ENCODE measurements at places on chromosomes 2 and 18. TPM values are rescaled to one million over a fixed set of nuclear protein-coding genes. Genes with fewer than 3 reads are reported as not detected.

ACKR3 gene
- total RNA-seq: 3.6 TPM

- DNase-seq: no peak
Observed at GRCh38 chr2:186576614-186577013, 13.2 kb upstream of the ITGAV start.

UGT1A4 gene
- 0.12 TPM for total RNA-seq

CDCA7 gene
- total RNA-seq: 6.3 TPM

PLGLB2 gene
- total RNA-seq: 0.99 TPM

GRCh38 chr2:126858436-126858835 is 40.3 kb upstream of the TEX51 start:
- DNase-seq: no peak

ECEL1 gene
- total RNA-seq: not detected

SERPINB11 gene
- not detected for total RNA-seq

DNA sequence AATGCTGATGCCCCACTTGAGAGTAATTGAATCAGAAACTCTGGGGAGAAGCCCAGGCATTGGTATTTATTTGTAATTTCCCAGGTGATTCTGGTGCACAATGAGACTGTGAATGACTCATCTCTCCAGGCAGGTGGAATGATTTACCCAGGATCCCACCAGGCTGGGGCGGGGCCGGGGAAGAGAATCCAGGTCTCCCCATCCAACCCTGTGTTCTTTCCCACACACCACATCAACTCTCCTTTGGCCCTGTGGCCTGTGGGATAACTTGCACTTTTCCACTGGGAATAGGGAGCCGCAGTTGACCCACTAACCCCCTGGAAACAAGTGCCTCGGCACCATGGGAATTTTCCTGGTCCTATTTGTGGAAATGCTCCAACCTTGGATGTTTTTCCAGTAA is 409.8 kb downstream of the ZNF521 start:
- no peak for DNase-seq

DNA sequence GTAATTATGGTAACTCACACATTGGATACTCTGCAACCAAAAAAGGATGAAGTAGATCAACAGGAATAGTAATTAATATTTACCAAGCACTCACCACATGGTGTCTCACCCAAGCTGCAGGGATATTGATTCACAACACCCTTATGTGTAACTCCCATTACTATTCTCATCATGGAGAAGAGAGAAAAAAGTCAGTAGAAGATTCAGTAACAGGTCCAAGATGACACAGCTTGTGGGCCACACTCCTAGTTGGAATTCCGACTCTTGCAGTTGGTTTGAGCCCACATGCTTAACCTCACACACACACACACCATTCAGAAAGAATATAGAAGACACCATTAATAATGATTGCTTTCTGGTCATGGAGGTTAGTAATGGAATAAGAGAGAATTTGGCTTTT is 1.7 kb upstream of the MLPH start:
- DNase-seq: no peak

GRCh38 chr2:163364736-163365135 is 371.1 kb downstream of the FIGN start:
- DNase-seq: no peak

FSHR gene
- total RNA-seq: not detected

DNA sequence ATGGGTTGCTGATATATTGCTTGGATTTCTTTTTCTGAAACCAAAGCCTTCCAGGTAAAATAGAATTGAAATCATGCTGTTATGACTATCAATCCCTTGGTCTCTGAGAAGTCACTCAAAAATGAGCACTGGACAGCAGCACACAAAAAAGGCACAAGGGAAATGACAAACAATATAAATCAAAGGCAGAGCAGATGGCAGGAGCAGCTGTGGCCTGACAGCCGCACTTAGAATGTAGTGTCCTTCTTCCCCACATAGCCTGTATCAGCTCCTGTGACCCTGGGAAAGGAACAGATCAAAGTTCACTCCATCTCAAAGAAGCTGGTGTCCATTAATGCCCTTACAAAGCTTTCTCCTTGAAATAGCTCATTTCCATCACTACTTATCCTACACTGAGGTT is 326.7 kb downstream of the SUCLG1 start:
- no peak for DNase-seq

GRCh38 chr2:202885190-202885589 is 13.6 kb upstream of the ICA1L start:
- DNase-seq: no peak

GRCh38 chr18:42080340-42080739 is 125.3 kb downstream of the PIK3C3 start:
- no peak for DNase-seq

DNA sequence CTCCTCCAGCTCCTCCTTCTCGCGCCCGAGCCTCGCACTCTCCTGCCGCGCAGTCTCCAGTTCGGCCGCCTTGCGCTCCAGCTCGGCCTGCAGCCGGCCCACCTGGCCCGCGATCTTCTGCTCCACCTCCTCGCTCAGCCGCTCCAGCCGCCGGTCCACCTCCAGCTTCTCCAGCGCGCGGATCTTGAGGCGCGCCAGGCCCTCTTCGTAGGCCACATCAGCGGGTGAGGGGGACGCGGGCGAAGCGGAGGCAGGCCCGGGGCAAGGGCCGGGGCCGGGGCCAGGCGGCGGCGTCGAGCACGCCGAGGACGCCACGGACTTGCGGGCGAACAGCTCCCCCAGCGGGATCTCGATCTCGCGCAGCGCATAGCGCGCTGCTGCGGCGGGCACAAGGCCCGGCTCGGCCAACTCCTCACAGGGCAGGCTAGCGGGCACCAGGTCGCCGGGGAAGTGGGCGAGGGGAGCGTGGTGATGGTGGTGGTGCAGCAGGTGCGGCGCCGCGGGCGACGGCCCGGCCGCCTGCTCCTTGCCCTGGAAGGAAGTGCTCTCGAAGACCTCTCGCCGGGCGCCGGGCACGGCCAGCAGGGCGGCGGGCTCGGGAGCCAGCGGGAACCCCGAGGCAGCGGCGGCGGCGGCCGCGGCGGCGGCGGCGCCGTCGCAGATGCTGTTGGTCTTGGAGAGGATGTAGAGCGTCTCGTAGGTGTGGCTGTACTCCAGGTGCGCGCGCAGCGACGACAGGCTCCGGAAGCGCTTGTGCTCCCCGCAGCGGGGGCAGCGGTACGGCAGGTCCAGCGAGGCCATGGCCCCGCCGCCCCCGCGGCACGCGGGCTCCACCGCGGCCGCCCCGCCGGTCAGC is 15.2 kb downstream of the FBXO41 start:
- DNase-seq: no peak

LPIN1 gene
- total RNA-seq: 45.5 TPM

CLEC4F gene
- total RNA-seq: 0.18 TPM

GRCh38 chr2:37911296-37911873 is 13.7 kb upstream of the RMDN2 start:
- DNase-seq: no peak

DNA sequence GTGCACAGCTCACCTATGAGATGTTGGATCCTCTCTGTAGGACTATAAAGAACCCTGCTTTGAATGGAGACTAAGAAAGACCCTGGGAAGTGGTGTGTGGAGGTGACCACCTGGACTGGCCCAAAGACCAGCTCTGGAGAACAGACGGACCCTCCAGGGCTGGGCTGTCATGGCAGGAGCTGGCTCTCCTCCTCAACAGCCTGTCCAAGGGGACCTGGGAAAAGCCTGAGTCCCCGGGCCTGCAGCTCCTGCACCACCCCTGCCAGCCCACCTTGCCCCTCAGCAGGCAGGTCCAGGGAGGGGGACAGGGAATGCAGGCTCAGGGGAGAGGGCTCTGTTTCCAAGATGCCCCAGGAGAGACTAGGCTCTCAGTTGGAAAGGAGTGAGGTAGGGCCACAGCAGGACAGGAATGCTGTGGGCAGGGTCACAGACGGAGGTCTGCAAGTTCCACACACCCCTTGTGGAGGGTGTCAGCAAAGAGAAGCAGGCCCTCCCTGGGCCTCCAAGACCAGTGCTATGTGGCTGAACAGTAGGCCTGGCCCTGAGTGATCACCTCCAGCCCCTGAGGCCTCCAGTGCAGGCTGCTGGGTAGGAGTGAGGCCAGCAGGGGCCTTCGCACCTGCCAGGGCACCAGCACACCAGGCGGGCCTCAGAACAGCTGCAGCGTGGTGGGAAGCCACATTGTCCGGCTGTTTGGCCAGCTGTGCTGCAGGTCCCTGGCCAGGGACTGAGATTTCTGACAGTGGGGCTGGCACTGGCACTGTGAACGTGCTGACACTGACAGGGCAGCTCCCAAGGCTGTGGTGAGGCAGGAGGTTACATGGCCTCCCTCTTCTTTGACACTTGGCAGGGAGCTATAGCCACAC is 86.4 kb upstream of the OTOS start:
- no peak for DNase-seq

SCN1A gene
- total RNA-seq: not detected

CRACDL gene
- 13.3 TPM for total RNA-seq

DNA sequence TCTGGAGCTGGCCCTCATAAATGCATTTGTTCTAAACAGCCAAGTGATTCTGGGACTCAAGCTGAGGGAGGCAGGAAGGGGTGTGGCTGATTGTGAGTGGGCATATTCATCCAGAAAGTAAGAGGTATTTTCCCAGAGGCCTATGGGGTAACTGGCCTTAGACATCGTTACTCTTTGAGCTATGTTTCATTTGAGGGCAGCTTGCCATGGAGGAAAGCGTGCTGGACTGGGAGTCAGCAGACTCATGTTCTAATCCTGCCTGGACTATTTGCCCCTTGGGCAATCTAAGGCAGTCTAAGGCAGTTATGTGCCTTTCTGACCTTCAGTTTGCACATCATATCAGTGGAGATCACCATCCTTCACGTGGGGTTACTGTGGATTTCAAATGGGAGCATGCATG is 93.5 kb upstream of the SLC14A2 start:
- DNase-seq: no peak

RBKS gene
- total RNA-seq: 1.6 TPM

BMP10 gene
- not detected for total RNA-seq

GRCh38 chr2:149562324-149562723 is 25.3 kb downstream of the MMADHC start:
- DNase-seq: no peak

DNA sequence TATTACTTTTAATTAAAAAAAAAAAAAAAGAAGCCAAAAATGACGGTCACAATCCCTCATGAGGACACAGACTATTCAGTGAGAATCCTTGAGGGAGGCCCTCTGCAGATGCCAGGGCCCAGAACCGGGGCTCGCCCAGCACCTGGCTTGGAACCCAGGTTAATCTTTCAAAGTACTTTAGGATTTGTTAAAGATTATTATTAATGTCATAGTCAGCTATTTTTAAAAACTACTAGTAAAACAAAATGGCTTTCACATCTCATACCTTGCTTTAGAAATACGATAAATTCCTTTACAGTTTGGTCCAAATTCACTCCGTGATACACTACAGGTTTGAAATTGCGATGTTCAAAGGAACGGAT is 27.1 kb downstream of the C2orf76 start:
- DNase-seq: no peak

- DNase-seq: no peak
Observed at GRCh38 chr18:9968081-9968848, 54.4 kb downstream of the VAPA start.

DNA sequence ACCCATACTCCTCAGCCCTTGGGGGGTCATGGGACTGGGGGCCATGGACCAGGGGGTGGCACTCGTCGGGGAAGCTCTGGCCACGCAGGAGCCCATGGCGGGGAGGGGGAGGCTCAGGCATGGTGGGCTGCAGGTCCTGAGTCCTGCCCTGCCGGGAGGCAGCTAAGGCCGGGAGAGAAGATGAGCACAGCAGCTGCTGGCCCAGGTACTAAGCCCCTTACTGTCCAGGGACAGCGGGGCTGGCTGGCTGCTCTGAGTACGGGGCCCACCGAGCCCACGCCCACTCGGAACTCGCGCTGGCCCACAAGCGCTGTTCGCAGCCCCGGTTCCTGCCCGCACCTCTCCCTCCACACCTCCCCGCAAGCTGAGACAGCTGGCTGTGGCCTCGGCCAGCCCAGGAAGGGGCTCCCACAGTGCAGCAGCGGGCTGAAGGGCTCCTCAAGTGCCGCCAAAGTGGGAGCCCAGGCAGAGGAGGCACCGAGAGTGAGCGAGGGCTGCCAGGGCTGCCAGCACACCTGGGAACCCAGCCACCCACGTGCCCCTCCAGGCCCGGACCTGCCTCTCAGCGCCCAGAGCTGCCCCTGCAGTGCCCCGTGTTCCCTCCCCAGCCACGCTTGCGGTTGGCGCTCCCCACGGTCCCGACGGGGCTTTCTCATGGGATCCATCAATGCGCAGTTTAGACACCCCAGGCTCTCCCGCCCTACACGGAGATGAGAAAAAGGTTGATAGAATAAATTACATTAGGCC is 33.6 kb upstream of the ZNF236 start:
- no peak for DNase-seq

DNA sequence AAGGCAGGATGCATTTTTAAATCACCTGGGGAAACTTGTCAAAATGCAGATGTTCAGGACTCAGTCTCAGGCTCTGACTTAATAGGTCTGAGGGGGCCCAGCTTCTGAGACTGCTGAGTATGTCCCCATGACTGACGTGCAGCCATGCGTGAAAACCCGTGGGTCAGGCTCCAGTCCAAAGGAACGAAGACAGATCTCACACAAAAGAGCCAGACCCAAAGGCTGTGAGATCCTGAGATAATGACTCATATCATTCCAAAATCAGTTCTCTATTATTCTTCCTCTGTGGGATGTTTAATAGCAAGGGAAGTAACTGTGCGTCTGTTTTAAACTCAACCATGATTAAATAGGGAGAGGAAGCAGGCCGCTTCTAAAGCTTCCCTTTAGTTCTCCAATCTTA is 107.4 kb upstream of the ACAA2 start:
- DNase-seq: no peak

DNA sequence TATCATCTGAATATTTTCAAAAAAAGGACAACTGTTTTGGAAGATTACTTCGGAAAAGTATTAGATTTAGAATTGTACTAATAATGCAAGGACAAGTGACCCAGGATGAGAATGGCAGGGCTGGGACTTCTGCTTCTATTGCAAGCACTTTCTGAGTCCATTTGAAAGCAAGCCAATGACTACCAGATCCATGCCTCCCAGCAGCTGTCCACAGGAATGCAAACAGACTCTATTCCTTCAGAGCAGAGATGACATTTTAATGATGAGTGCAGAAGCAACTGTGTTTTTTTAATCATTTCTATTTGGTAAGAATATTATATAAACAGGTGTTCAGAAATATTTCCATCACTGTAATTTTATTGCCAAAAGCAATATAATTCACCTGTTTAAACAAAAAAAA is 456.7 kb downstream of the SOX11 start:
- DNase-seq: no peak

DNA sequence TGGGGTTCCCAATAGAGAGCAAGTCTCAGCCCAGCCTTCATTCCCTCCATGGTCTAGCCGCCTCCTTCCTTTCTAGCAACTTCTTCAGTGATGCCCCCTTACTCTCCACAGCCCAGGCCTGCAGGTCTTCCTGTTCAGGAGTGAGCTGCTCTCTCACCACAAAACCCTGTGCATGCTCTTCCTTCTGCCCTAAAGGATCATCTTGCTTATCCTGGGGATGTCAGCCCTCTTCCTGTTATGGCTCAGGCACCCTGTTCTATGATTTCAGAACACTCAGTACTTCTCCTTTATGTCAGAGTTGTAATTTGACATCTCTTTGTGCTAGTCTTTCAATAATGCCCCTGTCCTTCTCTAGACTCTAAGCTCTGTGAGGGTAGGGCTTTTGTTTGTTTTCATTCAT is 19.4 kb downstream of the TMEM178A start:
- no peak for DNase-seq

Data from glomerular endothelial cell (primary cell).